ENCODE measurements at places on chromosomes 7 and 10. TPM values are rescaled to one million over a fixed set of nuclear protein-coding genes. Genes with fewer than 3 reads are reported as not detected.
A peak's percentile ranks its signal among the peaks of the same experiment; 100 is the strongest.

RNF32 gene
- polyA plus RNA-seq, result 2.1 TPM

PCLO gene
- 2.3 TPM for polyA plus RNA-seq

PRF1 gene
- 1.8 TPM for polyA plus RNA-seq

TMEM196 gene
- not detected for polyA plus RNA-seq

AKR1C3 gene
- 1.1 TPM for polyA plus RNA-seq

KMT2E gene
- polyA plus RNA-seq, result 46.8 TPM

OR6B1 gene
- not detected for polyA plus RNA-seq

VENTX gene
- 0.43 TPM for polyA plus RNA-seq

GRID1 gene
- 4.0 TPM for polyA plus RNA-seq

TDRD1 gene
- 0.11 TPM for polyA plus RNA-seq

WIPF3 gene
- polyA plus RNA-seq, result 20.2 TPM

CTAGE6 gene
- polyA plus RNA-seq, result not detected

FBXO24 gene
- 2.1 TPM for polyA plus RNA-seq

DNA sequence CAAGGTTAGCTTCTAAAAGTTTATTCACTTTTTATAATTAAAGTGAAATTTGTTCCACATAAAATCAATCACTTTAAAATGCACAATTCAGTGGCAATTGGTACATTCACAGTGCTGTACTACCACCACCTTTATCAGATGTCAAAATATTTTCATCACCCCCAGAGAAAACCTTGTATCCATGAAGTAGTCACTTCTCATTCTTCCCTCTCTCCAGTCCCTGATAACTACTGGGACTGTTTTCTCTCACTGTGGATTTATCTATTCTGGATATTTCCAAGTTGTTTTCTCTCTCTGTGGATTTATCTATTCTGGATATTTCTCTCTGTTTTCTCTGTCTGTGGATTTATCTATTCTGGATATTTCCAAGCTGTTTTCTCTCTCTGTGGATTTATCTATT lies 435.4 kb upstream of the CNTNAP2 start:
- DNase-seq, result no peak

DNA sequence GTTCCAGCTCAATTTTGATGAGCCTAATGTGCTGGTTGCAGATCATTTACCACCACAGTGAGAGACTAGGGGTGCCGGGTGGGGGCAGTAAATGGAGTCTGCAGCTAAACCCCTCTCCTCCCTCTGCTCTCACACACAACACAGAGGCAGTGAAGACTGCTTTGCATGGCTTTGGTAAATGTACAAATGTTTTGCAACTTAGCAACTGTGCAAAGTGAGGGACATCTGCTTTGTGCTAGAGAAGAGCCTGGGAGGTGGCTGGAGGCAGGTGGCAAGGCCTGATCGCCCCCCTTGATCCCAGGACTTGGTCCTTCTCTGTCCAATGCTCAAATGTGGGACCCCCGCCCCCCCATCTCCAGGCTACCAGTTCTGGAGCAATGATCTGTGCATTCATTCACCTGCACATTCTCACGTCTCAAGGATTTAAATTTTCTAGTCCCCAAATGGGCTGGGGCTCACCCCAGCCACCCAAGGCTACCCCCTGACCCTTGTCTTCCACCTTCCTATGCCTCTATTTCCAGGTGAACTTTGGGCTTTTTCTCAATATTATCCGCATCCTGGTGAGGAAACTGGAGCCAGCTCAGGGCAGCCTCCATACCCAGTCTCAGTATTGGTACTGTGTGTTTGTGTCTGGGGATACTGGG lies 11.6 kb downstream of the GHRHR start:
- no peak for DNase-seq

DNA sequence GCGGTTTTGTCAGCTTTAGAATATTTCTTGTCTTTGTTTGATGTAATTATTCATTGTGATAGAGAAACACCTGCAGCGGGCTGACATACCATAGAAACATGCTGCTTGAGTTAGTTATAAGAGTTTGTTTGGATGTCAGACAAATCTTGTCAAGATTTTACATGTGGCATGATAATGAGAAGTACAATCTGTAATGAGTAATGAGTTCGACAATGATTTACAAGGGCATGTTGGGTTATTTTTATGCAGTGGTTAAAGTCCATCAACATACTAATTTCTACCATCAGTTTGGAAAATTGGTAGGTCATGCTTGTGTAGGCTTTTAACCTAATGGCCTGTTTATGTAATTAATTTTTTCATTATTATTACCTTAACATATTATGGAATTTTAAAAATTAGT lies 31.3 kb downstream of the FZD1 start:
- DNase-seq, result no peak

DNA sequence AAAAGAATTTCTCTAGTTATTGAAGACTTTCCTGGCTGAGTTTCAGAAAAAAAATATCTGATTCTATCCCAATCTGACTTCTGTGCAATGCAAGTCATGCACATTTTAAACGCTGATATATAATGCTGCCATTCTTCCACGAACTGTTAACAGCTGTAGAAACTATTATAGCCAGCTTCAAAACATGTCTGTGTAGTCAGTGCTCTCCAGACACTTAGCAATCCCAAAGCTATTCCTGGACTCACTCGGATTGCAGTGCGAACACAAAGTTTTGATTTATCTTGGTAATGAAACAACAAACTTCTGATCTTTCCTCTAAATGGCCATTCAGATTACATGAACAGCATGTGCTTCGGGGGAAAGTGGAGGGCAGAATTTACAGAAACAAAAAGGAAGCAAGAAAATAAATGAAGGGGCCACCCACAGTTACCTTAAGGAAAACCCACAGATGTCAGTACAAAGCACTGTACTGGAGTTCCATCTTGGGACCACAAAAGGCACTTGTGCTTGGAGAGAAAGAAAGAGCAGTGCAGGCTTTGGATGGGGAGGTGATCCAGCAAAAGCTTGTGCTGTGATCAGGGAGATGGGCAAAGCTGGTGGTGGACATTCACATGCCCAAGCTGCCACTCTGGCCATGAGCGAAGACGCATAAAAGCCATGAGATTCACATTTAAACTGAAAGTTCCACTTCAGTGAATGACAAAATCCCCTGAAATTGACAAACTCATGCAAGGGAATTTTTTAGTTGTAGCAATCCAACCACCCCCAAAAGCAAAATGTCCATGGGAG lies 32.1 kb upstream of the ADO start:
- DNase-seq, result peak; percentile 31

DNA sequence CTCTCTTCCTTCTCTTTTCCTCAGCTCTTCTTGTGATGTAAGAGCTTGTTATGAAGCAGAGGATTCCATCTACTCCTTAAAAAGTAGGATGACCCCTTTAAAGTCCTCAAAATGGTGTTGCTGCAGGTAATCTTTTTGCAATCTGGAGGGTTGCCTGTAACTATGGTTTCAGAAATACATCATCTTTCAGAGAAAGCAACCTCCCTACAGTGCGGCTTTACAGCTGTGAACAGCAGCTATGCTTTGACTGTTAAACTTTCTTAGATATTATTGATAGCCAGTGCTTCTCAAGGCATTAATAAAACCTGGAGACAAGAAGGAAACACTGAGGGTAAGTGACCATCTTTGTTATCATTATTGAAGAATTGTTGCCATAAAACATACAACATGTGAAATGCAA lies 86.6 kb upstream of the MDFIC start:
- no peak for DNase-seq

GRCh38 chr10:103082683-103083082 lies 110.4 kb downstream of the NT5C2 start:
- DNase-seq, result no peak

DNA sequence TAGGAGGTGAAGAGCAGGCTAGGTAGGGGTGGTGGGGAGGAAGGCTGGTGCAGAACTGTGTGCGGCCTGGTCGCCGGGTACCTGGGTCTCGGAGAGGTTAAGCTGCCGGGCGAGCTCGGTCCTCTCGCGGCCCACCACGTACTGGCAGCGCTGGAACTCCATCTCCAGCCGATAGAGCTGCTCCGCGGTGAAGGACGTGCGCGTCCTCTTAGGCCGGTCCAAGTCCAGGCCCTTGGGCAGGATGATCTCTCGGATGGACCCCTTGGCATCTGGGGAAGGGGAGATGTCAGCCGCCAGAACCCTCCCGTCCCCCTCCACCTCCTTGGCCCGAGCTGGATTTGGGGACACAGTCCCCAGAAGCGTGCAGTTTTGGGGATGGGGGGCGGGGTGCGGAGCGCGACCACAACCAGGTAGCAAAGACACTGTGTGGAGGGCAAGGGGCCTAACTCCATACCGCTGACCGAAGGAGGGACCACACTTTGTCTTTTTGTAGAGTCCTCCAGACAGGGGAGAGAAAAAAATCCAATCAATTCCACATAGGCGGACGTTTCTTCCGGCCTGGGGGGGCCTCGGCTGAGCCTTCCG lies 1.6 kb downstream of the VAX1 start:
- no peak for DNase-seq

DNA sequence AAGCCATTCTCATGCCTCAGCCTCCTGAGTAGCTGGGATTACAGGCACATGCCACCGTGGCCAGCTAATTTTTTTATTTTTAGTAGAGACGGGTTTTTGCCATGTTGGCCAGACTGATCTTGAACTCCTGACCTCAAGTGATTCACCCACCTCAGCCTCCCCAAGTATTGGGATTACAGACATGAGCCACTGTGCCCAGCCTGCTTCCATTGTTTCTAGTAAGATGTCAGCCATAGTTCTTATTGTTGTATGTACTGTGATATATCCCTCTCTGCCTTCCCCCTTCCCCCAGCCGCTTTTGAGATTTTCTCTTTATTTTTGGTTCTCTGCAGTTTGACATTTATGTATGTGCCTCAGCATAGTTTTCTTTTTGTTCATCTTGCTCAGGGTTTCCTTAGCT lies 87.9 kb upstream of the KLF14 start:
- DNase-seq, result no peak

DNA sequence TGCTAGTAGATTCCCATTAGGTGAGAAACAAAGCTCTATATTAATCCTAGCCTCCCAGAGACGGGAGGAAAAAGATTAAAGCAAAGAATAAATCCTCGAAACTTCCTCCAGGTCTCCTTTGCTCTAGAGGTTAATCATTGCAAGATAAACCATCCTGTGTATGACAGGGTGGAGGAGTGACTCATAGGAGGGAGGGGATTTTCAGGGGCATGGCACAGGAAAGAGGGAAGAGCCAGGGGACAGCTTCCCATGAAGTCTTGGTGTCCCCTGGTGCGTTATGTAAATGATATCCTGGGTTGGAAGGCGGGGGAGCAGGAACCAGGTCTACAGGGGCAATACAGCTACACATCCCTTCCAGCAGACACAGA lies 780 bp downstream of the CYP3A5 start:
- DNase-seq, result no peak

DNA sequence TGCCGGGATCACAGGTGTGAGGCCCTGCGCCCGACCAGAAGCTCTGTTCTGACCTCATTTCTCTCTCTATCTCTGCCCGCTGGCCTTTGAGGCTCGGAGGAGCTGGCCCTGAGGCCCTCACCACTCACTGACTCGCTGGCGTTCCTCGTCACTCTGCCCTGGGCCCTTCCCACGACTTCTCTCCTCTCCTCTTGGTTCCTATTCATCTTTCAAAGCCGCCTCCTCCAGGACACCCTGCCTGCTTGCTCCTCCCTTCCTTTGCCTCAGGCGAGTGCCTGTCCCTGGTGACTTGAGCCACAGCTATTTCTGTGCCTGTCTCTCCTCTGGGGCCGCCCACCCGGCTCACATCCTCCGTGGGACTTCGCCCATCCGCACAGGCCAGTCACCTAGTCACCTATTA lies 17.3 kb upstream of the ADGRA1 start:
- DNase-seq, result no peak

GRCh38 chr7:46301677-46302076 lies 380.6 kb upstream of the IGFBP3 start:
- no peak for DNase-seq

- peak; percentile 0 for DNase-seq
Measured at GRCh38 chr10:23694921-23695824, 256.3 kb downstream of the OTUD1 start.

- DNase-seq, result peak; percentile 91
Measured at GRCh38 chr7:74027683-74028320, at the start of gene ELN. Gene ELN, plus strand, starts transcription at chr7:74028173. Its CDS starts 15 bp downstream, at chr7:74028188.

GRCh38 chr10:24701447-24701846 lies 22.2 kb downstream of the ARHGAP21 start:
- no peak for DNase-seq

GRCh38 chr7:79090543-79090942 lies 362.9 kb downstream of the MAGI2 start:
- DNase-seq, result no peak

DNA sequence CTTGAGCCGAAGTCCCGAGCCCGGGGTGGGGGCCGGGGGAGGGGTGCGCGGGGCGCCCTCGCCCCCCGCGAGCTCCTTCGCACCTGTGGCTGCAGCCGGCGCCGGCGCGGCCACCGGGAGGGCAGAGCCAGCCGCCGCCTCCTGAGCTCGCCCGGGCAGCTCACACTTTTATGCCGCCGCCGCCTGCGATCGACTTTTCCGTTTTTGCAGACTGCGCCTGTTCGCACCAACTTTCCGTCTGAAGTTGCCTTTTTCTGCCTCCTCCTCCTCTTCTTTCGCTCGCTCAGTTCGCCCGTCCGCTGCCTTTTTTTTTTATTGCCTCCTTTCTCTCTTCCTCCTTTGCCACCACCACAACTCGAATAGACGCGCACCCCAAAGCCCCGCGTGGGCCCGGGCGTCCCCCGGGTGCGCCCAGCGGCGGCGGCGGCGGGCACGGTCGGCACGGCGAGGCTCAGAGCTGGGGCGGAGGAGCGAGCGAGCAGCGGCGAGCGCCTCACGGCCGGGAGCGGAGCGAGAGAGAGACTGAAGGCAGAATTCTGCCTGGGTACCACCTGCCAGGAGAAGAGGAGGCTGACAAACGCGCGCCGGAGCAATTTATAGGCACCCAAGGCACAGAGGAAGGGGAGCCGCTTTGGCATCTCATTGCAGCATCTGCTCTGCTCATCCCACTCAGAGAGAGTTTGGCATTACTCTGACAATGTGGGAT lies at the start of gene C1QL3:
Gene C1QL3 (minus strand): TSS at position 569 of the 706 bp plus-strand sequence. CDS start 814 bp downstream, outside the sequence.
- DNase-seq, result no peak

- DNase-seq, result no peak
Measured at GRCh38 chr7:12258074-12258473, 47.0 kb downstream of the TMEM106B start.

- no peak for DNase-seq
Measured at GRCh38 chr7:27933671-27934565, 194.0 kb downstream of the TAX1BP1 start.

GRCh38 chr10:103852189-103852711 lies 3.1 kb downstream of the SH3PXD2A start:
- no peak for DNase-seq

GRCh38 chr10:74383642-74384041 lies 232.6 kb downstream of the ADK start:
- no peak for DNase-seq

- no peak for DNase-seq
Measured at GRCh38 chr10:71747039-71747531, 26.2 kb downstream of the VSIR start.

- no peak for DNase-seq
Measured at GRCh38 chr10:19979628-19980027, 163.4 kb downstream of the PLXDC2 start.

GRCh38 chr7:44473295-44473694 lies 17.2 kb downstream of the NUDCD3 start:
- DNase-seq, result no peak

DNA sequence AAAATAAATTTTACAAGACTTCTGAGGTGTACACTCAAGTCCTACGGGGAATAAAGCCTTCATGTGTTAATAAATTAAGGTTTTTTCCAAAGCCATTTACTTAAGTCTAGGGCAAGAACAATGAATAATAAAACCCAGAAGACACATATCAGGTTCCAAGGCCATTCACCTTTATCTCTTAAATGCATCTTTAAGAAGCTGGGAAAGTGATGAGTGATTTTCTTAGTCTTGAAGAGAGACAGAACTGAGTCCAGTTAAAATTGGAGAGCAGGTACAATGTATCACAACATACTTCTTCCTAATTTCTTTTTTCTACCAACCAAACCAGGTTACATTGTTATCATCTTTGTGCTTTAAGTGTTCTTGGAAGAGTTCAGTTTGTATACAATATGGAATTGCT lies 189.5 kb downstream of the RAPGEF5 start:
- no peak for DNase-seq

GRCh38 chr10:1600861-1601260 lies 136.5 kb downstream of the ADARB2 start:
- DNase-seq, result no peak

Data from muscle of arm (tissue), 14 donors.